ENCODE measurements at places on chromosomes 11 and 22. TPM values are rescaled to one million over a fixed set of nuclear protein-coding genes. Genes with fewer than 3 reads are reported as not detected.

- DNase-seq = no peak
These were observed 66.0 kb downstream of the WNT7B start for GRCh38 chr22:45910928-45911467.

CHEK2 gene
- 17.5 TPM for polyA plus RNA-seq

DNA sequence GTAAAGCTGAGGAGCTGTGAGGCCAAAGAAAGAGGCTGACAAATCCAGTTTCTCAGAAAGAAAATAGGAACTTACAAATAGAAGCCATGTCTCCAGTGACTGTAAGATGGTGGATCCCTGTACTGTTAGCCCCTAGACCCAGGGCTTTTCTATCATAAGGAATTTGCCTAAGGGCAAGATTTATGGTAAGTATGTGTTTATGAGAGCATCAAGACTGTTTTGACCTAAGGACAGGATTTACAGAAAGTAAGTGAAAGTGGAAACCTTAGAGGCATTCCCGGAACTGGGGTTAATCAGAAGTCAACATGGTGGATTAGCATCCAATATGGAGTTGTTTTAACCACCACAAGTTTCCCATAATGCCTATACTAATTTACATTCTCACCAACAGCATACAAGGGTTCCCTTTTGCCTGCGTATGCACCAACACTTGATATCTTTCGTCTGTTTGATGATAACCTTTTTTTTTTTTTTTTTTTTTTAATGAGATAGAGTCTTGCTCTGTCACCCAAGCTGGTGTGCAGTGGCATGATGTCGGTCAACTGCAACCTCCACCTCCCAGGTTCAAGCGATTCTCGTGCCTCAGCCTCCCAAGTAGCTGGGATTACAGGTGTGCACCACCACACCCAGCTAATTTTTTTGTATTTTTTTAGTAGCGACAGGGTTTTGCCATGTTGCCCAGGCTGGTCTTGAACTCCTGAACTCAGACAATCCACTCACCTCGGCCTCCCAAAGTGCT lies 40.2 kb downstream of the BIRC2 start:
- no peak for DNase-seq

DNA sequence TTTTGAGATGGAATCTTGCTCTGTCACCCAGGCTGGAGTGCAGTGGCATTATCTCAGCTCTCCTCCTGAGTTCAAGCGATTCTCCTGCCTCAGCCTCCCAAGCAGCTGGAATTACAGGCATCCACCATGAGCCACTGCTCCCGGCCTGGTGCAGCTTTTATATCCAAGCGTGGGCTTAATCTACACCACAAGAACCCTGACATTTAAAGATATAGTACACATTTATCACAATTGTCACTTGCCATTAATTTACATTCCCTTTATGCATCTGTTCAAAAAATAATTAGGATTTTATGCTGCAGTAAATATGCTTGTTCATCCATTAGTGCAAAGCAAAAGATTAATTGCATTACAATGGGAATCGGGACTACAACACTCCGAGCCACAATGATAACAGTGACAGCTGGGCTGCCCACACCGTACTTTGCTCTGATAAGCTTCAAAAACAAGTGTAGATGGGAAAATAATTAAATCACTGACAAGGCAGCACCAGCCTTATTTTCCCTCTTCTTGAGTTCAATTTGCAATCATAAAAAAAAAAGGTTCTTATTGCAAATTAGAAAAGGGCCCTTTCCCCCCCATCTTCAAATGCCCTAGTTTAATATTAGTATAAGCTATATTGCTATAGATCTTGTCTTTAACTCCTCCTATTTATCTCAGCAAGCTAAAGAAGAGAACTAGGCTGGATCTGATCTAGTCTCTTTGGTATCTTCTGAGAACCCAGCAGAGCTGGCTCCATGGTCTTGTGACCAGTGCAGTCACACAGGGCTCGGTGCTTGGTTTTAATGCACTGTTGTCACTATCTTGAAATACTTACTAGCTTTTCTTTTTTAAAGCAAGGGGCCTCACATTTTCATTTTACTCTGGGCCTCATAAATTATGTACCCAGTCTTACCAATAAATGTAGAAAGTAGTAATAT lies 206.2 kb upstream of the LRRC4C start:
- no peak for DNase-seq

GRCh38 chr11:121478895-121479697 lies 26.3 kb upstream of the SORL1-AS1 start:
- DNase-seq = no peak

DNA sequence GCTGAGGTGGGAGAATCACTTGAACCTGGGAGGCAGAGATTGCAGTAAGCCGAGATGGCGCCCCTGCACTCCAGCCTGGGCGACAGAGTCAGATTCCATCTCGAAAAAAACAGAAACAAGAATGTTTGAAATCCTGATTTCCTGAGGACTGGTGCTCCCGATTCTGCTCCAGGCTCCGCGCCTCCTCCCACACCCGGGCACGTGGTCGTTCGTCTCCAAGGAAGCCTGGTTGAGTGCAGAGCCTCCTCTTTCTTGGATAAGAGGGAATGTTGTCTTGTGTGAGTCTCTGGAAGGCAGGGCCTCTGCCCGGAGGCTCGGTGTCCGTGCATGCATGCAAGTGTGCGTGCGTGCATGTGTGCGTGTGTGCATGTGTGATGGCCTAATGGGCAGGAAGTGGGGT lies 30.1 kb downstream of the BRSK2 start:
- no peak for DNase-seq

GRCh38 chr11:128422576-128423370 lies 164.6 kb downstream of the ETS1 start:
- DNase-seq = peak; percentile 34

RABL2B gene
- 78.0 TPM for polyA plus RNA-seq

- no peak for DNase-seq
These were observed 149.7 kb upstream of the CADM1 start for GRCh38 chr11:115653926-115654325.

PATE4 gene
- not detected for polyA plus RNA-seq

DNA sequence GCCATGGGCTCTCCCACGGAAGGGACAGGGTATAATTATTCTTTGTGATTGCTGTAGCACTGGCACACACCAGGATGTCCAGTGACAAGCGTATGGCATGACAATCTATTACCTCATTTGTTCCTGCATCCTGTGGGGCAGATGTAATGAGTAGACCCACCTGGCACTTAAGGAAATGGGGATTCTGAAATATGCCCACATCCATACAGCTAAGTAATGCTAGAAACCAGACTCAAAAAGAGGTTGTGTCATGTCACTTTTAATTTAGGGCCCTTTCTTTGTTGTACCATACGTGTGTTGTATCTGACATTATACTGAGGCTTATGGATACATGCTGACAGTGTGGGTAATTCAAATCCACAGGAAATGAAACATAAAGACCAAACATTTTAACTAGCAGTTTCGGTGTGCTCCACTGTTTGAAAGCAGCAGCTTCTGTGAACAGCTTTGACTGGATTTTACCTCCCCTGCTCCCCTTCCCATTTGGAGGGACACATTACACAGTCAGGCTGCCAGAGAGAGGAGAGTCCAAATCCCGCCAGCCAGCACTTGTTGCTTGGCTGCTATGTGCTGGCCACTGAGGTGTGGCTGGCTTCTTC lies 21.2 kb downstream of the GRAMD1B start:
- no peak for DNase-seq

DNA sequence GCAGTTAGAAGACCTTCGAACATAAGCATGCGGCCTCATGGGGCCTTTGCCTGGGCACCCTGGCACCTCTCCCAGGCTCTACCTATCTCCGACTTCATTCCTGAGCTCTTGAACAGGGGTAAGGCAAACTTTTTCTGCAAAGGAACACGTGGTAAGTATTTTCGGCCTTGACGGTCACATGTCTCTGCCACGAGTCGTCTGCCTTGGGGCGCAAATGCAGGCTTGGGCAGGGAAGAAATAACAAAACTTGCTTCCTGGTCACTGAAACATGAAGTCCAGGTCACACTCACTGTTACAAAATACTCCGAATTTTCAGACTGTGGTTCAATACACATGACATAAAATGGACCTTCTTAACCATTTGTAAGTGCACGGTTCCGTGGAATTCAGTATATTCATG lies 3.4 kb upstream of the ASCL2 start:
- DNase-seq = no peak

DNA sequence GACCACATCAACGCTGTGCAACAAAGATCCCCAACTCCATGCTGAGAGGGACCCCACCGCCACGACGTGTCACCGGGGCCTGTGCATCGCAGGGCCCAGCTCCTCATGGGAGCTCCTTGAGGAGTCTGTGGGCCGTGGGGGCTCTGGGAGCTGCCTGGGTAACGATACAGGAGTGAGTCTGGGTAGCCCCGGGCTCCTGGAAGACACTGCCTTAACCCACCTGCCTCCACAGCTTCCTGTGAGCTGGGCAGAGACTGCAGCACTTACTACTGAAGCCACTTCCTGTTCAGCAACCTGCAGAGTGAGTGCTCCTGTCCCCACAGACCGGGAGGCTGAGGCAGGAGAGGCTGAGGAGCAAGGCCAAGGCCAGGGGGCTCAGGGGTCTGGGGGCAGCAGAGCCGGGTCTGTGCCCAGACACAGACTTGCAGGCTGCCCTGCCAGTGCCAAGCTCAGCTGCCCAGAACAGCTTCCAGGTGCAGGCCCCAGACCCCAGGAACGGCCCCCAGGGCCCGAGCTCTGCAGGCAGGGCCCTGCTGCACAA lies 226.7 kb downstream of the BRD1 start:
- no peak for DNase-seq

POU2AF1 gene
- 0.56 TPM for polyA plus RNA-seq

OR5W2 gene
- polyA plus RNA-seq = not detected

RAC2 gene
- polyA plus RNA-seq = 6.3 TPM

- DNase-seq = no peak
These were observed 65.5 kb upstream of the TCF20 start for GRCh38 chr22:42335839-42336378.

HBB gene
- polyA plus RNA-seq = 133 TPM

KRTAP5-8 gene
- 0.26 TPM for polyA plus RNA-seq

GRAP2 gene
- 1.2 TPM for polyA plus RNA-seq

- peak; percentile 83 for DNase-seq
These were observed 119.9 kb downstream of the FEZ1 start for GRCh38 chr11:125376117-125376516.

- DNase-seq = no peak
These were observed 34.9 kb upstream of the WEE1 start for GRCh38 chr11:9538548-9538947.

- no peak for DNase-seq
These were observed 107.7 kb downstream of the CRYBB2 start for GRCh38 chr22:25327018-25327755.

APOL5 gene
- polyA plus RNA-seq = 0.07 TPM

OTOG gene
- polyA plus RNA-seq = 0.59 TPM

GRCh38 chr22:33699176-33699575 lies 221.1 kb downstream of the LARGE1 start:
- no peak for DNase-seq

DNA sequence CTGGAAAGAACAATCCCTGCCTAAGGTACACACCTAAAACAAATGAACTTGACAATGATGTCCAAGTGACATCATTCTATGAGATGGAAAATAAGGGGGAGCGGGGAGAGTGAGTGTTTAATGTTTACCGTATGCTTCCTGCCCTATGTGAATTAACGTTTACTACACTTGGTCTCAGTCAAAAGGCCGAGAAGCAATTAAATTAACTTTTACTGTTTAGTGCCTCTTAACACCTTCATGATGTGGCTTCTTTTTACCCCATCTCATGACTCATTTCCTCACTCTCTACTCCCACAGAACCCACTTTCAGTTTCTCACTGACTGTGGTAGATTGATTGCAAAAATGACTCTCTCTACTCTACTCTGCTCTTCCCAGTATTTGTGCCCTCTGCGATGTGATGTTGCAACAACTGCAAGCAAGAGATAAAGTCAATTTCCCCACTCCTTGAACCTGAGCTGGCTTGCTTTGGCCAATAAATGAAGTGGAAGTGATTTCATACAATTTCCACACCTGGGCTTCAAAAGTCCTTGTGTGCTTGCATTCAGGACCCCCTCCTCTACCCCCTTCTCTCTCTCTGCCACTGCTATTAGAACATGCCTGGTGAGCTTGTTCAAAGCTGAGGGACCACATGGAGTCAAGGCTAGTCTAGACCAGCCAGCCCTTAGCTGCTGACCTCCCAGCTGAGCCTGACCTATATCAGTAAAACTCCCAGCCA lies 11.6 kb upstream of the ALKBH3 start:
- no peak for DNase-seq

TNNI2 gene
- polyA plus RNA-seq = 6.6 TPM

- no peak for DNase-seq
These were observed 130.5 kb downstream of the KIRREL3 start for GRCh38 chr11:126870021-126870420.

GRCh38 chr11:121595717-121596161 lies 143.0 kb upstream of the SORL1-AS1 start:
- DNase-seq = no peak

TPBGL gene
- polyA plus RNA-seq = 0.14 TPM

DNA sequence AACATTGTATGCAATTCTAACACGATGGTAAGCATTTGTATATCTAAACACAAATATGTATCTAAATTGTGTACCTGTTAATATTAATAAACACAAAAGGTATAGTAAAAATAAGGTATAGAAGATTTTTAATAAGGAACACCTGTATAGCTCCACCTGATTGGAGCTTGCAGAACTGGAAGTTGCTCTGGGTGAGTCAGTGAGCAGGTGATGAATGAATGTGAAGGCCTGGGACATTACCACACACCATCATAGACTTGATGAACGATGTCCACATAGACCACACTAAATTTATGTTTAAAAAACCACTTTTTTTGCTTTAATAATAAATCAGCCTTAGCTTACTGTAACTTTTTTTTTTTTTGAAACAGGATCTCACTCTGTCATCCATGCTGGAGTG lies 97.6 kb upstream of the CLMP start:
- DNase-seq = no peak

DNA sequence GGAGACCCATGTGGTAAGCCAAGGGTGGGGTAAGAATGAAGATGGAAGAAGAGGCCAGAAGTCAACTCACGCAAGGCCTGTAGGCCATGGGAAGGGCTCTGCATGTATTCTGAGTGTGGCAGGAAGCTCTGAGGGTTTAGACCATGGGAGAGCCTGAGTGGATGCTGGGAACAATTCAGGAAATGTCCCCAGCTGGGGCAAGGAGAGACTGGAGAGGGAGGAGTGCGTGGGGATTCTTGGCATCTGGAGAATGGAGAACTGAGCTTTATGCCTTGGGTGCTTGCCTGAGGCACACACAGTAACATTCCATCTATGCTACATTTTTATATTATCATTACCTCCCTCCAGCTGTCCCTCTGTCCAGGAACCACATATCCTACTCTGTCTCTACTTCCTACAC lies 50.4 kb upstream of the CD82 start:
- no peak for DNase-seq

DNA sequence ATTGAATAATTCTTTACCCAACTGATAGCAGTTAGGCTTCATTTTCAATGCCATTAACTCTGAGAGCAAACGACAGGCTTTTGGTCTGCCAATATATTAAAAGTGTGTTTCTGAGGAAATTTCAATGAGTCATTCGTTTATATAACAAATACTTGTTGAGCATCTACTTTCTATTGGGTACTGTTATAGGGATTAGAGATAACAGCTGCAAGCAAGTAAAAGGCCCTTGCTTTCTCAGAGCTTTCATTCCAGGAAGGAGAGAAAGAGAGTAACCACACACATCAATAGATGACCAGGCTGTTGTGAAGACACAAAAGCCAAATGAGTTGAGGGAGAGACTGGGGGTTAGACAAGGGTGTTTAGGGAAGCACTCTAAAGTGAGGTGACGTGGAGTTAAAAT lies 35.7 kb downstream of the CD44 start:
- no peak for DNase-seq

- no peak for DNase-seq
These were observed 29.7 kb downstream of the NFRKB start for GRCh38 chr11:129865701-129866100.

- DNase-seq = no peak
These were observed 976.3 kb upstream of the RAG2 start for GRCh38 chr11:37574361-37574760.

ENTHD1 gene
- not detected for polyA plus RNA-seq

SLC22A6 gene
- polyA plus RNA-seq = 25.1 TPM

BACE1-AS gene
- 17.6 TPM for polyA plus RNA-seq

Data from renal pelvis (tissue), 12 donors.